Activated gamma-delta T cell (primary cell): ENCODE measurements at places on chromosomes 1 and 21.
A peak's percentile ranks its signal among the peaks of the same experiment; 100 is the strongest.

DNA sequence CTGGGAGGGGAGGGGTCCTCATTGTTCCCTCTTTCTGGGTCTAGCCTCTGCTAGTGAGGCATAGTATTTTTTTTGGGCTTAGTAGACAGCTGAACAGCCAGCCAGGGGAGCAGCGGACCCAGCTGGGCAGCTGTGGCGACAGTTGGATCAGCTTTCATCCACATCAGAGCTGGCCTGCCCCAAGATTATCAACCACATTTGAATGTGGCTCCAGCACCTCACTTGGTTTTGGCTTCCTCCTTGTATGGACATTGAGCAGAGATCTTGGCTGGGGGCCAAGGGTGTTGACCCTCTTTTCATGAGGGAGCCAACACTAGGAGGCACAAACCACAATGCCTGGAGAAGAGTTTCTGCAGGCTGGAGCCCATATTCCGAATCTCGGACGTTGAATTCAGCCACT lies 25.0 kb downstream of the WNT4 start:
- no peak for DNase-seq

DNA sequence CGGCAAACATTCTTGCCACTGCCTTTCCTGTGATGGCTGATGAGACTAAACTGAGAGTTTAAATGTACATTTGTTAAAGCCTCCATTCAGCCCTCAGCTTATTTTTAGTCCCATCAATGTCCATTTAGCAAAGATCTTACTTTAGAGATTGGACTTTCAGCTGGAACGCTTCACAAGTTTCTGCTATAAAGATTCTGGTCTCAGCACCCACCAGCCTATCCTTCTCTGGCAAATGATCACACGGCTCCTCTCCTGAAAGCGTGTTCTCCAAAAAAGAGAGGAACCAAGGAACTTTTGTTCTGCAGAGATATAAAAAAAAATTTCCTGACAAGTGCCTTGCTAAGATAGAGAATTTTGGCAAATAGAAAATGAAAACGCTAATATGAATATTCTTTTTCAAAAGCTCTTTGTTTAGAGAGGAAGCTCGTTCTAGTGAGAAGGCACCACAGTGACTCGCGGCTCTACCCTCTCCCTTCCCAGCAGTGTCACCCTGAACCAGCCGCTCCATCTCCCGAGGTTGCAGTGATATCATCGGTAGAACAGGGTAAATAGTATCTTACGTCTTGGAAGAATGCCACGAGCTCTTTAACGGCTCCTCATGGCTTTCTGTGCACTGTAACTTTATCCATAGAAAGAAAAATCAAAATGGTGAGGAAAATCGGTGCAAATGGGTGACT lies 200.2 kb downstream of the APP start:
- DNase-seq: no peak

DNA sequence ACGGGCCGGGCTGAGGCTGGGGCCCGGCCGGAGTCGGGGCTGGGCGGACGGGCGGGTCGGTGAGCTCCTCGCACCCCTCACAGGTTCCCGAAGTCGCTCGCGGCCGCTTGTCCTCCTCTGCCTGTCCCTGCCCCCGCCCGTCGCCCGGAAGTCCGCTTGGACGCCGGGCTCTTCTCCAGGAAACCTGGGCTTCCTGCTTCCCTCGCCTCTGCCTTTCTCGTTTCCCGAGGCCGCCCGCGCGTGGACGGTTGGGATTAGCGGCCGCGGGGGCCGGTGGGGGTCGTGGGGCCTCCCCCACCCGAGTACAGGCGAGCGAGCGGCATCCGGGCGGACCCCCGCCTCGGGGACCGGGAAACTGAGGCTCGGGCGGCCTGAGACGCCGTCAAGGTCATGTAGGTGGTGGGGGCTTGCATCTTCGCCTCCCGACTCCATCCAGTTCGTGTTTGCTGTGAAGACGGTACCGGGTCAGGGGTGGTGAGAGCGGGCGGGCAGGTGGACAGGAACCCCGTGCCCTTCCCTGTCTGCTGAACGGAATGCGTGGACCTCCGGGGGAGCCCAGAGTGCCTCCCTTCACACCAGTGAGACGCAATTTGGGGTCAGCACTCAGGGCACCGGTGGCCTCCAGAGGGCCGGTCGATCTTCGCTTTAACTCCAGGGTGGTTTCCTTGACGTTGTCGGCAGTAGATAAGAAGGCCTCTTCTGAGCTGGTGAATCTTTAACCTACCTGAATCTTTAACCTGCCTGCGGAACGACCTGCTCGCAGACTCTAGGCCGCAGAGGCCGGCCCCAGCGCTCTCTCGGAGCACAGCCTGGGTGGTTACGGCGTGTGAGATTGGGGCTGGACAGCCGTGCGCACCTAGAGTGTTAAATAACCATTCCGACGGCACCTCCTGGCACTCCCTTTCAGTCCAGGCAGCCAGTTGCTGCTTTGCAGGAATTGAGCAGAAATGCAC lies 686 bp downstream of the ARF1 start:
- peak; percentile 51 for DNase-seq

GRCh38 chr21:46482225-46482845 lies 23.6 kb downstream of the DIP2A start:
- DNase-seq: no peak

DNA sequence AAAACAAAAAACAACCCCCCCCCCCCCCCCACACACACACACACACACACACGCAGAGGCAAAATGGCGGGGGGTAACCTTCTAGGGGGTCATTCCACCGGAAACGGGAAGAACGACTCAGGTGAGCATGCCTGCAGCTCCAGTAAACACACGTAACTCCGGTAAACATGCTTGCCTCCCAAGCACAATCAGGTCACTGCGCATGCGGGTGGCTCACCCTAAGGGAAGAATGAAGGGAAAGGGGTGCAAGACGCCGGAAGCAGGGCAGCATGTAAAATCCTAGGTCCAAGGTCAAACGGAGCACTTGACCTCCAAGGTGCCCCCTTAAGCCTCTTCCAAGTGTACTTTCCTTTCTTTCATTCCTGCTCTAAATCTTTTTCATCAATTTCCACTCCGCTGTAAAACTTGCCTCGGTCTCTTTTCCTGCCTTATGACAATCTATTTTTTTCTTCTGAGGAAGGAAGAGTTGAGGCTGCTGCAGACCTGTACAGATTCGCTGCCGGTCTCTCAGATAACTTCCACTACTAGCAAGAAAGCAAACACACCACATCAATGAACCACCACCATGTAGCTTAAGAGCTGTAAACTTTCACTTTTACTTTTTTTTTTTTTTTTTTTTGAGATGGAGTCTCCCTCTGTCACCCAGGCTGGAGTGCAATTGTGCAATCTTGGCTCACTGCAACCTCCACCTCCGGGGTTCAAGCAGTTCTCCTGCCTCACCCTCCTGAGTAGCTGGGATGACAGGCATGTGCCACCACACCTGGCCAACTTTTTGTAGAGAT lies 21.0 kb upstream of the CBR3 start:
- DNase-seq: no peak

DNA sequence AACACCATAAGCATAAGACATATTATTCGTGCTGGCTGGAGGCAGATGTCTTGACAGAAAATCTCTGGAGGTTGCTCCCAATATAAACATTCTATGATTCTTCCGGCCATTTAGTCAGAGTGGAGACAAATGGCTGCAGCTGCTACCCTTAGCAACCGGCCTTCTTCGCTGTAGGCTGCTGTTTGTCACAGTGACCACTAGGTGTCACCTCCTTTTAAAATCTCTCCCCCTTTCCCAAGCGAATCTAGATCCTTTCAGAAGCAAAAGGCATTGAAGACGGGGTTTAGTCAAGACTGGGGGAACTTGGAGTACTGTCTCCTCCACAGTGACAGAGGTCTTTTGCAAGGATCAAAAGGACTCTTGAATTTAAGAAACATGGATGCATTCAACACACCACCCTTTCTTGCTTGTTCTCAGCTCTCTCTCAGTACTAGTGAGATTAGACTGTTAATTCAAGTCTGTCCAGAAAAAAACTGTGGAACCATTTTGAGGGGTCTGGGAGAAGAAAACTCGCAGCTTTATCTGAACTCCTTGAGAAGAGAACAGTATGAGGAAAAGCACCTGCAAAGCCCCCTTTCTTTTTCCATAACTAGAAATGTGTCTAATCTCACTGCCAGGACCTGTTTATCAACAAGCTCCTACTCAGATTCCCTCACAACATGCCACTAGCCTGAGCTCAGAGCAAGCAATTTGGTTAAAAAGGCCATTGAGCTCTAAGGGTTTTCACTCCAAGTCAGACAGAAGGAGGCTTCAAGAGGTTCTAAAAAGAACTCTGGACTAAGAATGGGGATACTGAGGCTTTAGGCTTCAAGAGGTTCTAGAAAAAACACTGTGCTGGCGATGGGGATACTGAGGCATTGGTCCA lies 408.3 kb upstream of the PLXNA2 start:
- no peak for DNase-seq

- DNase-seq: no peak
These were observed 44.6 kb downstream of the TBCE start for GRCh38 chr1:235411489-235412486.

GRCh38 chr1:110125810-110126209 lies 13.6 kb downstream of the UBL4B start:
- no peak for DNase-seq

- DNase-seq: no peak
These were observed 14.0 kb downstream of the NES start for GRCh38 chr1:156663178-156663577.

DNA sequence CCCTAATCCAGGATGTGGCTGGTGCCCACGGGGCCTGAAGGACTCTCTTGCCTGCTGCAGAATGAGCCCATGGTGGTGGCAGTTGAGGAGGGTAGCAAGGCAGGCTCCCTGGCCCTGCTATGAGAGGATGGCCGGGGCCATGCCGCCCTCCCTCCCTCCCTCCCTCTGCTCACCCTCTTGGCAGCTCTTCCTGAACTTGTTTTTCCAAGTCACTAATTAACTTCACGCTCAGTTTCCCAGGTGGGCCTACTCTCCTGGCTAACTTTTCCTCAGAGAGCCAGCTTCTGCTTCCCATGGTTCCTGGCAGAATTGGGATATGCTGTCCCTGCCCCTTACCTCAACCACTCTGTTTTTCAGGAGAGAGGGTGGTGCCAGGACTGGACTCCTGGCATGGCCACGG lies 10.2 kb downstream of the KCNC4 start:
- DNase-seq: no peak

DNA sequence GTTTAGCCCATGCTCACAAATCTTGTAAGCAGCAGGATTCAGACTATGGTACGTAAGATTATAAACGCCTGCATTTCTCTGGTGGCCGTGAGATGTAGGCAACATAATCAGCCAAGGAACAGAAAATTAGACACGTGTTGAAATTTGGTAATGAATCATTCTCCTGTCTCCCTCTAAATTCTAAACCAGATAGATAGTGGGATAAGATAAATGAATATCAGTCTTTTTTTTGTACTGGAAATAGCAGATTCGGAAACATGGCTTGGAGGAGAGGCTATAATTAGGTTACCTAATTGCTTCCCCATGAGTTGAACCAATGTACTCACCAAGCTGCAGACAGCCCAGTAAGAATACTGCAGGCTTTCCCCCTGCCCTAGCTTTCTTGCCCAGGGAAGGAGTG lies 172.3 kb downstream of the TGFB2 start:
- DNase-seq: no peak

GRCh38 chr1:60413091-60413490 lies 339.5 kb upstream of the C1orf87 start:
- no peak for DNase-seq

- no peak for DNase-seq
These were observed 120.1 kb downstream of the CCDC185 start for GRCh38 chr1:223513309-223513708.

DNA sequence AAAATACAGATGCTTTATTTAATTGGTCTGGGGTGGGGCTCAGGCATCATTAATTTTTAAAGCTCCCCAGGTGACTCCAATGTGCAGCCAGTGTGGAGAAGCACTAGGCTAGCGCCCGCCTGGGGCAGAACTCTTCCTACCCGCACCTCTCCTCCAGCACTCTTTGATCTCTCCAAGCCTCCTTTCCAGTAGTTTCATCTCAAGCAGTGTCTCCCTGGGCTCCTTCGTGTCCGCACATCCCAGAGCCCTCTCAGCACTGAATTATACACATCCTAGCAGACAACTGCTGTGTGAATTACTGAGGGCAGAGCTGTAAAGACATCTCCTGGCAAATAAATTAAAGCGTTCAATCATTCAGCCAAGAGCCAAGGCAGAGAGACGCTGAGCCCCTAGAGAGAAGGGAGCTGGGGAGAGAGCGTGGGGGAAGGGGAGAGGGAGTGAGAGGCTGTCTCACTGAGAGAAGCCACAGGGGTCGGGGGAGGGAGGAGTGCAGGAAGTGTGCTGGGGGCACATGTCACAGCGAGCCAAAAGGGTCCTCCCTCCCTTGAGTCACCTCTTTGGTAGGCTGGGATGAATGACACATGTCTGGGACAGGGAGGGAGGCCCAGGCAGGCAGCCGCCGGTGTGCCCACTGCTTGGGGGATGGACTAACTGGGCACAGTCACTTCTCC lies 21.0 kb upstream of the PARP1 start:
- no peak for DNase-seq

DNA sequence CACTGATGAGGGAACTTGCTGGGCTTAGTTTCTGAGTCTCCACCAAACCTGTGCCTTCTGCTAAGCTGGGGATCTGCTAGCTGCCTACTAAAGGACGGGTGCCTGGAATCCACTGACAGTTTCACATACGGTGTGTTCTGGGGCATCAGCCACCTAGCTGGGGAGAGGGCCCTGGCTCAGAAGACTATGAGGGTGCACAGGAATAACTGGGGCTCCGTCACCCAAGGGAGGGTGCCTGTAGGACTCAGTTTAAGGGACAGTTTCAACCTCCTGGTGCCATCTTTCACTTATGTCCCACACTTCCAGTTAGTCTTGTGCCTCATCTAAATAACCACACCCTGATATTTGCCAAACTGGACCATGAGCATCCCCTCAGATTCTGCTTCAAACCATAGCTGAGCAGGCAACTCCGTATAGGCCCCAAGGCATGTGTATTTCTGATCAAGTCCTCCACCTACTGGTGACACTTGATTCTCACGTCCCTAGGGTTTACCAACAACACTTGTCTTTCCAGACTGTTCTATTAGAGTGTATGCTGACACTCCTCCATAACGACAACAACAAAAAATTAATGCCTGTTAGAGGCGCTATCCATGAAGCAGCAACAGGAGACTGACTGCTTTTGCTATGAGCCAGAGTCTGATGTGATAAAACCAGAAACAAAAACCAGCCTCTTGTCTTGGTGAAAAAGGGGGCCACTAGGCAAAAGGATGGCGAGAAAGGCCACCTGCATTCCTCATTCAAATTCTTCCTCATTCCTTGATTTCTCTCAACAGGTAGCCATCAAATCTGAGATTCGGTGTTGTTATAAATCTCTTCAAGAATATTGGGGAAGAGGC lies 55.0 kb upstream of the PAXBP1 start:
- DNase-seq: no peak

DNA sequence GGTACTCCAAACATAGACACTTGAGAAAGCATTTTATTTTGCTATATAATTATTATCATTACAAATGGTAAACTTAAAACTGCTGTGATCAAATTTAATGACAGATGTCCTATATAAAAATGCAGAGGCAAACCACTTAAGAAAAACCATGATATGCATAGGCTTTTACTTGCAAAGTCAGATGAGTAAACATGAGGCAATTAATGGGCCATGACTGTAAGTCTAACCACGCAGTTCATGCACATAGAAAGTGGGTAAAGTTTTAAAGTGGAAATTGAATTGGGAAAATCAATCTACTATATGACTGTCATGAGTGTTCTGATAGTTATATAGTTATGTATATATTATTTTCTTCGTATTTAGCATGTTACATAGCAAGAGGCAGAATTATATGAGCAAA lies 219.2 kb downstream of the PTPRC start:
- no peak for DNase-seq

GRCh38 chr1:68916221-68916902 lies 419.5 kb upstream of the DEPDC1 start:
- no peak for DNase-seq
